ENCODE measurements at places on chromosomes 16 and 17. TPM values are rescaled to one million over a fixed set of nuclear protein-coding genes. Genes with fewer than 3 reads are reported as not detected.

DNA sequence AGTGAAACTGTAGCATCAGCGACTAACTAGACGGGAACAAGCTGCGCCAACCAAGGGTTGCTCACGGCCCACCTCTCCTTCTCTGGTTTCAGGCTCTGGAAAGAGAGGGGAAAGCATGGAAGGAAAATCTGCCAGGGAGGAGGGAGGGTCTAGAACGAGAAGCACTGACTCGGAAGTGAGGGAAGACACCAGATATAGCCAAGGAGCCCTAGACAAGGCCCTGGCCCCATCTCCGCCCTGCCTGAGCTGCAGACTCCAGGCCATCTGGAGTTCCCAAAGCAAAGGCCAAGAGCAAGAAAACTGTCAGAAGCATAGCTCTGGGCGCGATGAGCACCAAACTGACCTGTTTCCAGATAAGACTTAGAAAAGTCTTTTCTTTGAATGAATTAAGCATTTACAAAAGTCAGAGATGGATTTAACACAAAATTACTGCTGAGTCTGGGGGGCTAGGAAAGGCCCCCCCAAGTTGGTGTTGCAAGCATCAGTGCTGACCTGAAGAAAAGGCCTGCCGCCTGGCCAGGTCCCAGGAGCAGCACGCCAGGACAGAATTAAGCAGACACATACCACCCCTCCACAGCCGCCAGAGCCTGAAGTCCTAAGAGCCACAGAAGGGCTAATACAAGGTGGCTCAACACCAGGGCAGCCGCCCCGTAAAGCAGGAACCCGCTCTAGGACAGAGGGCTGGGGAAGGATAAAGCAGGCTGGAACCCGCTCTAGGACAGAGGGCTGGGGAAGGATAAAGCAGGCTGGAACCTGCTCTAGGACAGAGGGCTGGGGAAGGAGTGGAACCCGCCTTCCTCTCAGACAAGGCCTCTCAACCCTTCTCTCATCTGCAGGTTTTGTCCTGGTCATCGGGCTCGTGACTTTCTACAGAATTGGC is 20.7 kb downstream of the TMEM204 start:
- DNase-seq, result no peak

DNA sequence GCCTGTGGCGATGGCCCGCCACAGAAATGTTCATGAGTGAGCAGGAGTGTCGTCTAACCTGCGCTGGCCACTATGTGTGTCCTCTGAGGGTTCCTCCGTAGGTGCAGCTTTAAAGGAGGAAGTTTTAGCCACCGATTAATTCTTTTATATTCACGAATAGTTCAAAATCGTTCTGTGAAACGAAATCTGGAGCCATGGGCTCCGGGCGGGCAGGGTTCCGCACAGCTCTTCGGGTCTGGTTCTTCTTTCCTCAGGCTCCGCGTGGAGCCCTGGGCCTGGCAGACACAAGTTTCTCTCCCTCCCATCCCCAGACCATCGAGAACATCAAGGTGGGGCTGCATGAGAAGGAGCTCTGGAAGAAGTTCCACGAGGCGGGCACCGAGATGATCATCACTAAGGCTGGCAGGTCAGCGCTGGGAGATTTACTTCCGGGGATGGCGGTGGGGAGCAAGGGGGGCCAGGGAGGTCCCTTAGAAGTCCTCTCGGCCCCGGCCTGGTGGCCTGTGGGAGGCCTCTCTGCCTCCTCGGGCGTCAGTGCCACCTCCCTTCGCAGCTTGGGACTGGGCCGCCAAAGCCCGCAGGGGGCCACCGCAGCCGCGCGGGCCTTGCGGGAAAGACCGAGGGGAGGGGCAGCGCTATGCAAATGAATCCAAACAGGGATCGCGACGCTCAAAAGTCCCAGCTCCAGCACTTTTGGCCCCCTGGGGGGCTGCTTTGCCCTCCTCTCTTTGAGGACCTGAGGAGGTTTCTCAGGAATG is 5.2 kb downstream of the TBX4 start:
- no peak for DNase-seq

- no peak for DNase-seq
Observed at GRCh38 chr17:1208966-1209365, 29.2 kb upstream of the ABR start.

DNA sequence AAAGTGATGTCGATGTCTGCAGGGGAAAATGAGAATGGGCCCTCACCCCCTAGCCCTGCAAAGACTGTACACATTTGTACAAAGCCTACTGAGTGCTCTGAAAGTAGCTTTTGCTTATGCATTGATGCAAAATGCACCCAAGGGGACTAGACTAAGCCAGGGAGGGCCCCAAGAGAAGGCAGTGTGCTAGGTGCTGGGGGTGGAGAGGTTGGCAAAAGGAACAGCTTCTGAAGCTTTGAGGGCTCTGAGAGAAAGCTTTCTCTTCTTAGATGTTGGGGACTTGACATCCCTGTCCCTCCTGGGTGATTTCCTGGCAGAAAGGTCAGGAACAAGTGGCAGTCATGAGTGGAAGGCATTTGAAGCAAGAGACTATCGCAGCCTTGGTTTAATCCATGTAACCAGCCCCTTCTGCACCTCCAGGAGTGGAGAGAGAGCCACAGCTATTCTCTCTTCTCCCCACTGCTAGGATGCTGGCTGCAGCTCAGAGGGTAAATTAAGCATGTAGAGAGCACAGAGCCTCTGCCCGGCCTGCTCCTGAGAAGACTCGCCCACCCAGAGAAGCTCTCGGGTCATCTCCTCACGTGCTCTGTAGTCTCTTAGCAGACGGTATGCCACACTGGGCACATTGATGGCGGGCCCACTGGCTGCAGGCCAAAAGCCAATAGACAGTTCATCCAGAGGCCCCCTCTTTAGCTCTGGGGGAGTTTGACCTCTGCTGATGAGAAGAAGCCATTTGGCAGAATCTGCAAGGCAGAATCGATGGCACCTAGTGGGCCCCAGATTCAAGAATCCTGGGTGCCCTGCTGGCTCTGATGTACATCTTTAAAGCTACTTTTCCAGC is 221.4 kb downstream of the MSI2 start:
- no peak for DNase-seq

- DNase-seq, result peak; percentile 68
Observed at GRCh38 chr17:27601069-27601974, 29.7 kb upstream of the LGALS9 start.

- peak; percentile 93 for DNase-seq
Observed at GRCh38 chr17:51046514-51047384, 73.9 kb downstream of the SPAG9 start.

DNA sequence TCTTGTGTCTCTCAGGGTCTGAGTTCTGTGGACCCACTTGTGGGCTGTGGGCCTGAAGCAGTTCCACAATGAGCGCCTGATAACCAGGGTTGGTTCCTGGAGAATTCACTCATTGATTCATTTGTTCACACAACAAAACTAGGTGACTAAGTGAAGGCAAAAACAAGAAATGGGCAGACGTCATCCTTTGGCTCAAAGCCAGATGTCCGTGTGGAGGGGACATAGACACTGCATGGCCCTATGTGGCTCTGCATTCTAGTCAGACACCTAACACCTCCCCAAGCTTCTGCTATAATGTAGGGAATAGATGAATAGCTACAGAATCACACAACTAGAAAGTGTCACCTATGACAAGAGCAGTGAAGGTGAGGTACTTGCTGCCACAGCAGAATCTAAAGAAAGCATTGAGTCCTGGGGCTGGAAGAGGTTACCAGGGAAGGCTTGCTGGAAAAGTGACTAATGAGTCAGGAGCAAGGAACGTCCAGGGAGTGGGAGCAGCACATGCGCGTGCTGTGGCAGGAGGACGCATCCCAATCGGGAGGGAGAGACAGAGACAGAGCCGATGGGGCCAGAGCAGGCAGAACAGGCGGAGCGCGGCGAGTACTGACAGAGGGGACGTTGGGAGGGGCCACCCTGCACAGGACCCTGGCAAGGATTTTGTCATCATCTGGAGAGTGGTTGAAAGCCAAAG is 58.9 kb downstream of the CES1 start:
- DNase-seq, result no peak

- DNase-seq, result no peak
Observed at GRCh38 chr17:68197091-68197996, 50.5 kb upstream of the AMZ2 start.

DNA sequence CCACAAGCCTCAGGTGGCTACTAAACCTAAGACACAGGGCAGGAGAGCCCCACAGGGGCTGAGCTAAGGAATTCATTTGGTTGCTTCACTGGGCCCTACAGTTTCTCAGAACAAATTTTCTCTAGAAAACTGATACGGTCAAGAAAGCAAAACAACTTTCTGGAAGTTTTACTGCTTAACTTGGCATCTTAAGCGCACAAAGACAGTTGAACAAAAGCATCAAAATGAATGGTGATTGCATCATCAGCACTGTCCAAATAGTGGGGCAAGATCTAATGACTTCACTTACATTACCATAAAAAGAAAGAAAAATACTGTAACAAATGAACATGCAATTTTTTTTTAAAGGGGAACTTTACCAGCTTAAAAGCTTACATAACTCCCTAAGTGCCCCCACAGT is 47.6 kb downstream of the XPO6 start:
- no peak for DNase-seq

GRCh38 chr17:48627118-48627597 is 1.0 kb upstream of the HOXB9 start:
- no peak for DNase-seq

GRCh38 chr16:15857724-15858560 is 1.1 kb upstream of the MYH11 start:
- no peak for DNase-seq

DNA sequence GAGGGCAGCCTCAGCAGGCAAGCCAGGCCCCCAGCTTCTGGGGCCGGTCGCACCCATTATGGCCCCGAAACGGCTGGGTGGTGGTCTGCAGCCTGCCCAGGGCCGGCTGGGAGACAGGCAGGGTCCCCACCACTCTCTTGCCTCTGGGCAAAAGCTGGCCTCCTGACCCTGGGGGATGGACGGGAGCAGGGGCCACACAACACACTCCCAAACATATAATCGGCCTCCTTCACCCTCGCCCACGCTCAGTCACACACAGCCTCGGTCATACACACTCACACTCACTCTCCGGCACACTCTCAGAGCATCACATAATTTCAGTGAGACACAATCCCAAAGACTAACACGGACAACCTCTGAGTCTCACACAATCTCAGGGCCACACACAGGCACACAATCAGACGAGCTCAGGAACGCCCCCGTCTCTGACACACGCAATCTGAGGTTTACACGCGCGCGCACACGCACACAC is 589 bp downstream of the PEMT start:
- no peak for DNase-seq

GRCh38 chr17:44374306-44375195 is 10.9 kb upstream of the FAM171A2 start:
- no peak for DNase-seq

- DNase-seq, result no peak
Observed at GRCh38 chr17:2215616-2216364, 87.8 kb downstream of the SMG6 start.

DNA sequence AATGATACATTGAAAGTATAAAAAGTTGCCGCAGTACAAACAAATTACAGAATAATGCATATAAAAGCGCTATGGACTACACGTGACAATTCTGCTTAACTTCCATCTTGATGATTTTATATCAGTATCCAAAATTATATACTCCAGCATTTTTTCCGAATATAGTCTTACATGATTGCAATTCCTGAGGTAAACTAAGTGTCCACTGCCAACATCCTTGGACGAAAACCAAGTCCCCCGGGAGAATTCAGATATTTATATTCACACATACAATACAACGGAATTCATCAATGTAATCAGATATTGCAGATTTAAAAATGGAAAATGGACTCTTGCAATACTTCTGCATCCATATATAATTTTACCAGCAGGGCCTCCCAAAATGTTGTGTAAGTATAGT is 8.9 kb upstream of the MYH11 start:
- DNase-seq, result no peak

DNA sequence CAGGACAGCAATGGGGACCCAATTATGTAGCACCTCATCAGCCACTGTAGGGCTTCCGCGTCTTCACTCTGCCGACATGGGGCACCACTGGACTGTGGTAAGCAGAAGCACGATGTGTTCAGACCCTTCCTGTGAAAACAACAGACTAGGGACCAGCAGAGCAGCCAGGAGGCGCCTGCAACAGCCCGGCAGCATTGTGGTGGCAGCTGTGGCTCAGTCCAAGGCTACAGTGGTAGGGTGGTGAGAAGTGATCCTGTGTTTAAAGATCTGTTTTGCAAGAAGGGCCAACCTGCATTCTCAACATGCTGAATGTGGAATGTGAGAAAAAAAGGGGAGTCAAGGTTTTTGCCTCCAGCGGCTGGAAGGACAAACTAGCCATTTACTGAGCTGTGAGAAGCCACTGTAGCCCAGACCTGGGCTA is 80.8 kb downstream of the GAS7 start:
- no peak for DNase-seq

- DNase-seq, result no peak
Observed at GRCh38 chr16:68351991-68352431, 41.2 kb downstream of the PRMT7 start.

SPOP gene
- 66.3 TPM for polyA plus RNA-seq

ABI3 gene
- polyA plus RNA-seq, result 4.1 TPM

PRCD gene
- polyA plus RNA-seq, result 4.5 TPM

KCTD11 gene
- polyA plus RNA-seq, result 12.1 TPM

DYNLRB2 gene
- 6.9 TPM for polyA plus RNA-seq

PRKAR1A gene
- polyA plus RNA-seq, result 271 TPM

TNP2 gene
- not detected for polyA plus RNA-seq

OTOP2 gene
- not detected for polyA plus RNA-seq

SMG6 gene
- 35.8 TPM for polyA plus RNA-seq

FBXL16 gene
- polyA plus RNA-seq, result 1.5 TPM

CCL8 gene
- polyA plus RNA-seq, result 4.2 TPM
